Putamen (tissue), 1 donor: ENCODE measurements at places on chromosomes 7 and 10.

- DNase-seq = no peak
These were observed 188.0 kb downstream of the GRID1 start for GRCh38 chr10:86178401-86179152.

DNA sequence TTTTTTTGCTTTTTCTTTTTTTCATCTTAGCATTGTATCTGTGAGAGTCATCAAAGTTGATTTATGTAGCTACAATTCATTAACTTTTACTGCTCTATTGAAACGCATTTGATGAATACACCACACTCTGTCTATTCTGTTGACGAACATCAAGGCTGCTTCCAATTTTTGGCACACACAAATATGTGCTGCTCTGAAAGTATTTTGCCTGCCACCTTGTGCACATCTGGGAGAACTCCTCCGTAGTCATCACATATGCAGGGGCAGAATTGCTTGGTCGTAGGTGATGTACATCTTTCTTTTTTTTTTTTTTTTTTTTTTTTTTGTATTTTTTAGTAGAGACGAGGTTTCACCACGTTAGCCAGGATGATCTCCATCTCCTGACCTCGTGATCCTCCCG lies 796.8 kb downstream of the KCNMA1 start:
- no peak for DNase-seq

- DNase-seq = no peak
These were observed 91.2 kb downstream of the SPAG6 start for GRCh38 chr10:22436526-22436892.

DNA sequence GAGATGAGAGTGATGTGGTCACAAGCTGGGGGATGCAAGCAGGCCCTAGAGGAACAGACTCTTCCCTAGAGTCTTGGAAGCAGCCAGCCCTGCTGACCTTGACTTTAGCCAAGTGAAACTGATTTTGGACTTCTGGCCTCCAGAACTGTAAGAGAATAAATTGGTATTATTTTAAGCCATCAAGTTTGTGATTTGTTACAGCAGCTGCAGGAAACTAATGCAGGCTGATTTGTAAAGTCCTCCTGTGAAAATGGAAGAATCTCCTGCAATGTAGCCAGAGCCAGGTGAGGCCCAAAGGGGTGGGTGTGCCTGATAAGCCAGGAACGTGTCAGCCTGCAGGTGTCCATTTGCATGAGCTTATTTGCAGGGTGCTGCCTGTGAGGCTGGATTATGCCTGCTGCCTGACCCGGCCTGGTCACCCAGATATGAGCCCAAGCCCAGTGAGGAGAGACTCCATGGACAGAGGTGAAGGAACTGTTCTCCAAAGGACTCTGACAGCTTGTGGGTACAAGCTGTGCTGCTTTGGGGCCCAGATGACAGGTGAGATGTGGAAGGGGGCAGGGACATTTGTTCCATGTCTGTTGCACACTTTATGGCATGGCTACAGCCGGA lies 24.6 kb upstream of the PLEKHA1 start:
- DNase-seq = no peak

DNA sequence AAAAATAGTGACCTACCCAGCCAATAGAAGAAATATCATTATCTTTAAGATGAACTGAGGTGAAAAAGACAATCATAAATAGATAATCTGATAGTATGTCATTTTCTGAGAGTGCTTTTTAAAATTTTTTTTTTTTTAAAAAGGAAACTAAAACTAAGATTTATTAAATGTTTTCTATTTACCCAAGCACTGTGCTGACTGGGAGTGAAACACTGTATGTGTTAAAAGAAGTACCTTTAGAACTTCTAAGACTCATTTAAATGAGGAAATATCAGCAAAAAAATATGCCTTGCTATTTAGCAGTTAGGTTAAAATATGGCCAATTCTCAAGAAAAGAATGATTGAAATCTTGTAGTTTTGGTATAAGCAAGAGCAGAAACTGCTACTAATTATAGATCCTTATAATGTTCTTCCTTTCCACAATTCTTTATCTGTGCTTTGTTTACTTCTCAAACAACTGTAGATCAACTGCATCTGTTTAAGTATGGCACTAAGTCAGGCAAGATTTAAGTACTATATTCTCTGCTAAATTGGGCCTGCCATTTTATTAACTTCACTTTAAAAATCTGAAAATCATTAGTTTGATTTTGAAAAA lies 39.5 kb upstream of the WNT2 start:
- no peak for DNase-seq

- no peak for DNase-seq
These were observed 102.2 kb upstream of the CCNY start for GRCh38 chr10:35234073-35234472.

DNA sequence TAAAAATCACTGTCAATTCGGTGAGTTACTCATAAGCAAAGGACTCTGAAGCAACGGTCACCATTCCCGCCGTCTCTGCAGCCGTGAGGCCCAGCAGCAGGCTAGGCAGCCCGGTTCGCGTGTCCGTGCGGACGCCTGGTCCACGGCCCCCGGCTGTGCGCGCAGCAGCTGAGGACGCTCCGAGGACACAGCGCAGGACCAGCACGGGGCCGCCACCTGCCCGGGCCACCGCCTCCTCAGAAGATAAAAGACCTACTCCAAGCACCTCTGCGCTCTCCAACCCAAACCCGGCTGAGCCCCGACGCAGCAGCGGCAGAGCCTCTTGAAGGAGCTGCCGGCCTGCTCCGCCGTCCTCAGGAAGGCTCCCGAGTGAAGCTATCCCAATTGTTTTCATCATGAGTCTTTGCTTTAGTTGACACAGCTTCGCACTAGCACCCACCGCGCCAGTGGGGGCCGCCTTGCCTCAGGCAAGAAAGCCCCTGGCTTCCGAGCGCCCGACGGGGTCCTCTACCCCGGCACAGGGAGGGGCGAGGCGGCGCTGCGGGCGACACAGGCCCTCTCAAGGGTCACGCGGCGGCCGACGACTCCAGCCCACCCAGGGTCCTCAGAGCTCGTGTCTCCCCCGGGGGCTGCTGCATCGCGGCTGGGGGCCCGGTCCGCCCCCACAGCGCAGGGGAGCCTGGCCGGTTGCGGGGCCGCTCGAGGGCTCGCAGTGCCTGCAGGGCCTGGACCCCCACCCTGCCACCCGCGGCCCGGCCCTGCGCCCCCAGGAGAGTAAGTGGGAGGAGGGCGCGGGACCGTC lies 16.9 kb upstream of the GPR146 start:
- DNase-seq = no peak

DNA sequence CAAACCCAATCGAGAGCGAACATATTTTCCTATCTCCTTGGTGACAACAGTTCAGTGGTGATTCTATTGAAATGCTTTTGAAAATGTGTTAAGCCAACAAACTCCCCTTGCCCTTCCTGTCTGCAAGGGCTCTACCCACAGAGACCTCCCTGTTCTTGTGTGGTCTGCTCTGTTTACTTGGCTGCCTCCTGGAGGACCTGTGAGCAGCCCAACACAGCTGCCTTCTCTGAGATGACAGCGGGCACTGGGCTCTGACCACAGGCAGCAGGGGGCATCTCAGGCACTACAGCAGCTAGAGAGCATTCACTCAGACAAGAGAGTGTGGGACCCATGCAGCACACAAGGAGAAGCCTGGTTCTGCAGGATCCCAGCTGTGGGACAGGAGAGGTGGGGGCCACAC lies 416.4 kb downstream of the TCERG1L start:
- DNase-seq = no peak

DNA sequence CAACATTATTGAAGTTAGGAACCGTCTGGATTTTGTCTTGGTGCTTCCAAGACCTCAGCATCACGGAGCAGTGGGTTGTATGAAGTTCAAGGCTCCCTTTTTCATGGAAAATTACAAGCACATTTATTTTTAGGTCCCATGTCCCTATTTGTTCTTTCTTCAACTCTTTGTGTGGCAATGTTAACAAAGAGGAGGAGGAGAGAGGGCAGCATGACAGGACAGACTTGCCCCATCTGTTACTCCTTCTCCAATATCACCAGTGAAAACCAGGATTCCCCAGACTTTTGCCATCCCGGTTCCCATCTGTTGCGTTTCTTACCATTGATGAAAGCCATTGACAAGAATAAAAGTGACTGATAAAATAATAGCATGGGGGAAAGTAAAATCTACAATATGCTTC lies 28.6 kb downstream of the EEPD1 start:
- DNase-seq = no peak

DNA sequence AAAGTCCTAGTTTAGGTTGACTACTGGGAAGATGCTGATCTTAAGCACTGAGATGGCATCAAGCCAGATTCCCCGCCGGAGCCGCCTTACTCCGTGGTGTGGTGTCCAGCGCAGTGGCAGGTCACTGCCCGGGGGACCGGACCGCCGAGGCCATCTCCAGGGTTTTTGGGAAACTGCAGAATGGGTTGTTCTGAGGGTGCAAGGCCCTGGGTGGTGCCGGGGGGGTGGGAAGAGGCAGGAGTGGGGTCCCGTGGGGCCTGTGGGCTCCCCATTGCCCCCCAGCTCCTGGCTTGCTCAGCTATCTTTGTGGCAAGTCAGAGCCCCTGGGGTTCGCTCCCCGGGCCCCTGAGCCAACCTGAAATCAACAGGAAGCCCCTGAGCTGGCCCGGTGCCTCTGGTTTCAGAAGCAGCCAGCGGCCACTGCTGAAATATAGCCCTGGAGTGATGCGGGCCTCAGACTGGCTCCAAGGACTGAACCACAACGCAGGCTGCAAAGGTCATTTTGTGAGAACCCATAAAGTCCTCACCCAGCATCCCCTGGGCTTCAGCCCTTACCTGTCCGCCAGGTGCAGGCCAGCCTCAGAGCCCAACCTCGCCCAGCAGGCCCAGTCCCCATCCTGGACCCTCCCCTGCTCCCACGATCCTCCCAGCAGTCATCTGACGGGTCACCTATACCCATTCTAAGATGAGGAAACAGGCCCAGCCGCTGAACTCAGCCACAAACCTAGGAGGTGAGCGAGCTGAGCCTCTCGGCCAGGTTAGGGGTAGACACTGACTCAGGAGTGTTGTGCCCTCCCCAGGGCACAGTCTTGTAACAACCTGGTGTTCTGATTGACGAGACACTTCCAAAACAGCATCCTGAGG lies 102.7 kb downstream of the PDGFA start:
- no peak for DNase-seq
